OCI-LY7 (cell line): ENCODE measurements at places on chromosomes 6 and 20.

GRCh38 chr6:35397806-35398418, 54.2 kb upstream of the FANCE start:
- no peak for DNase-seq

DNA sequence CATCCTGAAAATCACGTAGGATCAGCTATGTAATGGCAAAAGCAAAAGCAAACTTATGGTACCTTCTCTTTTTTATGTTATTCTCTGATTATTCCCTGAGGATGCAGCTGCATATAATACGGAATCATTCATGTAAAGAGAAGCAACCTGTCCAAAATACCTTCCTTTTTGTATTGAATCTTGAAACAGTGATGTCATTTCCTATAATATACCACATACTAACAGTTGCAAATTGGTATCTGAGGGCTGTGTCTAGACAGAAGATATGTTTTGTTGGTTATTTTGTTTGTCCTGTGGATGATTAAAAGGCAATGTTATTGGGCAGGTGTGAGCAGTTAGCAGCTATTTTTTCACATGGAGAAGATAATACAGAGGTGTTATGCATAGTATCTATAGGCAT, 161.4 kb upstream of the AHI1 start:
- DNase-seq: no peak

DNA sequence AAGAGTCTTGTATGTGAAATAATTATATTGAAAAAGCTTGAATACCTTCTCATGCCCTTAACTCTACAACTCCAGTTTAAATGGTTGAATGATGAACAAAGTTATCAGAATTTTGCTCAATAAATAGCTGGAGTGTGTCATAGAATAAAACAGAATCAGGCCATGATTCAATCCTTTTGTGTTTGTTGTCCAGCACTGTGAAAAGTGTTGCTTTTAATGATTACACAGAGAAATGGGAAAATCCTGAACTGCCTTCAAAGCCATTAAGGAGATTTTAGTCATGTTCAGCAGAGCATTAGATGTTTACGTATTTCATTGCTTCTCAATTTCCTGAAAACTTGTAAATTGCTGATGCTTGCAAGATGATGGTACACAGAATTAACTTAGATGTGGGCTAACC, 262.9 kb upstream of the BTBD3 start:
- DNase-seq: no peak

- no peak for DNase-seq
These were observed 83.6 kb downstream of the SCAND1 start for GRCh38 chr20:35870541-35871258.

DNA sequence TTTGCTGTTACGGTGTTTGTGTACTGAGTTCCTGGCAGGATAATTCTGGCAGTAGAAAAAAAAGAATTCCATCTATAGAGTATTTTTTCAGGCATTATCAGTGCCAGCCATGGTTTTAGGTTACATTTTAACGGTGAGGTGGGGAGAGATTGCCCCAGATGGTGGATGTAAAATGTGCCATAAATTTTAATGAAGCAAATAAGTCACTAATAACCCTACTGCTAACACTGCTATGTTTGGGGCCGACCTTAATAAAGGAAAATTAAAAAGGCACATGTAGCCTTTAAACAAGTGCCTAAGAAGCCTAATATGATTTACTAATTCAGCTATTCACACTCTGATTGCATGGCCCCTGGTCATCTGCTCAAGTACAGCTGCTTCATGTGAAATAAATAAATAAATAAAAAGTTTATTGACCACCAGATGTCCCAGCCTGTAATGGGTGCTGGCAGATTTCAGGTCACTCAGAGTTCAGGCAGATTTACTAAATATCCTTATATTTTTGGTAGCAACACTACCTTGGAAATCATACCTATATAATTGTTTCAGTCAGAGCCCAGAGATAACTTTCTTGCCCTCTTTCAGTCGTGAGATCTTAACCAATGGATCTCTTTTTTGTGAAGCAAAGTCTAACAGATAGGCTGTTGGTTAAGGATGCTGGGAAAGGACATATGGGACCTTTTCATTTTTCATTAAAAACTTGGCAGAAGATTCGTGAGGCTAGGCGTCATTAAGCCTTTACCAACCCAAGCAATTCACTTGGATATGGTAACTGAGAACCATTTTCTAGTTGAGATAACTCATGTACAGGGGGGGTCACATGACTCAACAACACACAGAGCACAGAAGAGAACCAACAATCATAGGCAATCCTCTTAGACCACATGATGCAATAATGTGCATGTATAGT, 495.0 kb upstream of the NRSN1 start:
- no peak for DNase-seq
